ENCODE measurements at places on chromosomes 1 and 21.
A peak's percentile ranks its signal among the peaks of the same experiment; 100 is the strongest.

DNA sequence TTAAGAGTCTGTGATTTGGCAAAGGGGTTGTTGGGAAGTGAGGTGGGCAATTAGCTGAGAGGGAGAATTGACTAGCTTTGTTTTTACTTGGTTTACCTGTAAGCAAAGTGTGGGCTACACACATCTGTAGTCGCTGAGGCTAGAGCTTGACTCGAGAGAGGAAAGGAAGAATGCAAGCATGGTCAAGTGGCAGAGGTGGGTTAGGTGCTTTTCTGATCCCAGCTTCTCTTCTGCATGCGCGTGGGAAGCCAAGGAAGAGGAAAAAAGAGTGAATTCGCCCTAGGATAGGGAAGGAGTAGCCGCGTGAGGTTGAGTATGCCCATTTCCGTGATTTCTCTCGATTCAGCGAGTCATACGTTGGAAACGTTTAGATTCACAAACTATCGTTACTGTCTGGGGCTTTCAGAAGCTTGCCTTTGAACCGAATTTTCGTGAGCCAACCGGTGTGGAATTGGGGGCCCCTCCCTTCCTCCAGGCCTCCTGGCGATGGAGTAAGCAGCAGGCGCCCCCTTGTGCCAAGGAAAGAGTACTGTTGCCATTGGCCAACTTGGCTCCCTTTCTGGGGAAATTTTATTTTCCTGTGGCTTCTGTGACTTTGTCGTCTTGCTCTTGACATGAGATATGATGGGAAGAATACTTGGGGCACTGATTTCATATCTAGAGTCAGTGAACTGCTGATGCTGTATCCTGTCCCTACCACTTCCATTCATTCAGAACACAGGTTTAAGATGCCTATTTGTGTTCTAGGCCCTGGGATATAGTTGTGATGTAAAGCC lies 1.3 kb downstream of the PIGV start:
- peak; percentile 66 for DNase-seq
- peaks cover 5% of the 10 kb centered on the region for H3K36me3 ChIP-seq
- H3K27ac ChIP-seq, result peak overlapping the region; percentile 77
- H3K4me1 ChIP-seq, result peaks cover 51% of the 10 kb centered on the region
- H3K4me3 ChIP-seq, result peak overlapping the region; percentile 98
- H3K27me3 ChIP-seq, result no peaks in the 10 kb centered on the region

- no peak overlapping the region for H3K4me3 ChIP-seq
- H3K36me3 ChIP-seq, result no peaks in the 10 kb centered on the region
- H3K27ac ChIP-seq, result no peak overlapping the region
- peaks cover 3% of the 10 kb centered on the region for H3K4me1 ChIP-seq
- H3K27me3 ChIP-seq, result no peaks in the 10 kb centered on the region
These were observed 88.8 kb downstream of the MRPL39 start for GRCh38 chr21:25518491-25518911.

DNA sequence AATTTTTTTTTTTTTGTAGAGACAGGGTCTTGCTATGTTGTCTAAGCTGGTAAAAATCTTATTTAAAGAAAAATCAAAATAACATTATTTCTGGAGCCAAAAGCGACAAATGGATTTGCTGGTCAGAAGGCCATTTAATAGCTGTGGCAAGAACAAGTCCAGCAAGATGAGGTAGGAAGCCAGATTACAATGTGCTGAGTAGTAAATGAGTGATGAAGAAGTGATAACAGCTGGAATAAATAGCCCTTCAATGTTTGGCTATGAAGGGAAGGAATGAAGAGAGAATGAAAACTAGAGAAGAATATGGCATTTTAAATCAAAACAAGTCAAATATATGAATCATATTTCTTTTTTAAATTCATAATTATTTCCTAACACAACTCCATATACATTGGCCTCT lies 34.5 kb downstream of the SYDE2 start:
- no peak overlapping the region for H3K4me3 ChIP-seq
- H3K27ac ChIP-seq, result peak overlapping the region; percentile 28
- no peaks in the 10 kb centered on the region for H3K4me1 ChIP-seq

DNA sequence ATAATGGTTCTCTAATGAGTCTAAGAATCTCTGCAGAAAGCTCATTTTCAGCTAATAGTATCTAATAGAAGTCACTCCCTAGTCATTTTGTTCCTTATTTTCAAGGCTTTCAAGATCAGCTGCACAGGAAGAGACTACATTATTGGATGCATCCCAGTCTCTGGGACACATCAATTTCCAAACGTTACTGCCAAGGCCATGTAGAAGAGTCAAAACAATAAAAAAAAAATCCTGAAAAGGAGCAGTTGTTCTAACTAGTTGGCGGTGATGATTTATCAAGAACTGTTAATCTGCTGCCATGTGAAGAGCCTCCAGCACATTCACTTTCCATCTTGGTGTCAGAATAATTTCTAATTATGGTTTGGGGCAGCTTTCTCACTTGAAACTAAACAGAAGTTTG lies 5.7 kb downstream of the DDAH1 start:
- no peak overlapping the region for H3K4me3 ChIP-seq
- no peak for DNase-seq
- peaks cover 33% of the 10 kb centered on the region for H3K4me1 ChIP-seq
- no peaks in the 10 kb centered on the region for H3K36me3 ChIP-seq
- H3K27me3 ChIP-seq, result no peaks in the 10 kb centered on the region
- H3K27ac ChIP-seq, result no peak overlapping the region

- peak overlapping the region; percentile 26 for H3K27ac ChIP-seq
- peaks cover 2% of the 10 kb centered on the region for H3K27me3 ChIP-seq
- H3K4me1 ChIP-seq, result peaks cover 12% of the 10 kb centered on the region
- DNase-seq, result no peak
These were observed 72.6 kb downstream of the SGIP1 start for GRCh38 chr1:66606362-66607065.

GRCh38 chr1:23524163-23524562 lies 6.9 kb downstream of the E2F2 start:
- H3K4me3 ChIP-seq, result no peak overlapping the region
- peaks cover 4% of the 10 kb centered on the region for H3K36me3 ChIP-seq
- DNase-seq, result no peak
- no peaks in the 10 kb centered on the region for H3K27me3 ChIP-seq

GRCh38 chr1:201406831-201407406 lies 7.8 kb upstream of the LAD1 start:
- H3K27me3 ChIP-seq, result no peaks in the 10 kb centered on the region
- H3K4me3 ChIP-seq, result no peak overlapping the region
- DNase-seq, result no peak
- peaks cover 5% of the 10 kb centered on the region for H3K4me1 ChIP-seq
- no peak overlapping the region for H3K27ac ChIP-seq

Measured in mesothelial cell of epicardium (in vitro differentiated cells).